ENCODE measurements at places on chromosomes 7 and 10. TPM values are rescaled to one million over a fixed set of nuclear protein-coding genes. Genes with fewer than 3 reads are reported as not detected.

- DNase-seq, result no peak
These were observed 177.1 kb downstream of the CDK14 start for GRCh38 chr7:90773269-90773668.

The LBX1 gene
- not detected for total RNA-seq

DNA sequence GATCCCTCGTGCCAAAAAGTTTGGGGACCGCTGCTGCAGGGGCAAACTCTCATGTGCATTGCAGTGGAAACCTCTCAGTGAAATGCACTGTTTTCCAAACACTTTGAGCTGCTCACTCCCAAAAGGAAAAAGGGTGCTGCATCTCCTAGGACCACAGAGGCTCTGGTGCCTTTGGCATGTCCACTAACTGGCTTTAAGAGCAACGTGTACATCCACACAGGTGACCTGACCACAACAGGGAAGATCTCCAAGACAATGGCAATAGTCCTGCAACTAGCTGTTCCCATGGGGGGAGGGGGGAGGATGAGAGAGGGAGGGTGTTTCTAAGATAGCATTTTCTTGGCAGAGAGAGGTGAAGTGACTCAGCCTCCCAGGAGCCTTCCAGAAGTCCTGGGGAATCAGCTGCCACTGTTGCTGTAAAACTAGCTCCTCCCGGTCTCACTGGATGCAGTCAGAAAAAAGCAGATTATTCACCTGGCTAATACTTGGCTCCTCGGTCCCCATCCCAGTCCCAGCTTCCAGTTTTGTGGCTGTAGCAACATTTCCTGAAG, 181.7 kb downstream of the HECW1 start:
- DNase-seq, result no peak

GRCh38 chr7:27183682-27184336, 1.2 kb downstream of the HOXA11 start:
- DNase-seq, result peak; percentile 22

DNA sequence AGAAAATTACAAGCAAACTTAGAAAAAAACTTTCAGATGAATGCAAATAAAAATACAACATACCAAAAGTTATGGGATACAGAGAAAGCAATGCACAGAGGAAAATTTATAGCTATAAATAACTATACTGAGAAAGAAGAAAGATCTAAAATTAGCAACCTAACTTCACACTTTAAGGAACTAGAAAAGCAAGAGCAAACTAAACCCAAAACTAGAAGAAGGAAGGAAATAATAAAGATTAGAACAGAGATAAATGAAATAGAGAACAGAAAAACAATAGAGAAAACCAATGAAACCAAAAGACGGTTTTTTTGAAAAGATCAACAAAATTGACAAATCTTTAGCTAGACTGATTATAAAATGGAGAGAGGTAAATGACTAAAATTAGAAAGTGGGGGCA, 9.6 kb upstream of the STRA8 start:
- no peak for DNase-seq

- DNase-seq, result no peak
These were observed 441 bp upstream of the VENTX start for GRCh38 chr10:133237241-133237587.

GRCh38 chr10:69912589-69912988, 110.9 kb downstream of the COL13A1 start:
- no peak for DNase-seq

The NXPH1 gene
- total RNA-seq, result not detected

DNA sequence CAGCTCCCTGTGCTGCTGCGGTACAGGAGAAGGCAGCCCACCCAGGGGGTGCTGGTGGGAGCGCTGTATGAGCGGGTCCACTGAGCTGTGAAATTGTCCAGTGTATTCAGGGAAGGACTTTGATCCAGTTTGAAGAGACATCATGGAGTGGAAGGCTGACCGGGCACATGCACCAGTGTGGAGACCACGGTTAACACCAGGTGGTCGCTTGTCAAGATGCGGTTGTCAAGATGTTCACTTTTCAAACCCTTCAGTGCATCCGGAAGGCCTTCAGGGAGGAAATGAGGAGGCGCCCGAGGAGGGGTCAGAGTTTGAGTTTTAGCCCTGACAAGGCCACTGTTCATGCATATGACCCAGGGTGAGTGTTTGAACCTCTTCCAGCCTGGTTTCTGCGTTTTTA, 6.1 kb downstream of the DOCK1 start:
- DNase-seq, result no peak

DNA sequence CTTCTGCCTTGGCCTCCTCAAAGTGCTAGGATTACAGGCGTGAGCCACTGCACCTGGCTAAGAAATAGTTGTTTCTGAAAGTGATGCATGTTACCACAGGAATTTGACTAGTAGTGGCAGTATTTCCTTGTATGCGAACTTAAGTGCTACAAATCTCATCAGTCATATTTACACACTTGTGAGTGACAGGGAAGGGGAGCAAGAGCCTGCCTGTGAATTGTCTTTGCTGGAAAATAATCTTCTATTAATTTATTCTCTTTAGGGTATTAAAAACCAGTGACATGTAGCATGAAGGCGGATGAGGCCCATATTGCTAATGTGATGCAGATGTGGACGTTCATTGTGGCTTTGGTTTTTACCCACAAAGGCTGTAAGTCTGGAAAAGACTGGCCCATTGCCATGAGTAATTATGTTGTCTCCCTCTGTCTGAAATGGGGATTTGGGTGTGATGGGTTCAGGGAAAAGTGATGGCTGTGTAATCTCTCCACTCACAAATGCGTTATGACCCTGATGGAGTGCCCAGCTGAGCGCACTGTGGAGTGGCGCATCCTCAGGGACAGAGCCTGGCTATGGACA, 97.6 kb downstream of the CCNY start:
- no peak for DNase-seq

DNA sequence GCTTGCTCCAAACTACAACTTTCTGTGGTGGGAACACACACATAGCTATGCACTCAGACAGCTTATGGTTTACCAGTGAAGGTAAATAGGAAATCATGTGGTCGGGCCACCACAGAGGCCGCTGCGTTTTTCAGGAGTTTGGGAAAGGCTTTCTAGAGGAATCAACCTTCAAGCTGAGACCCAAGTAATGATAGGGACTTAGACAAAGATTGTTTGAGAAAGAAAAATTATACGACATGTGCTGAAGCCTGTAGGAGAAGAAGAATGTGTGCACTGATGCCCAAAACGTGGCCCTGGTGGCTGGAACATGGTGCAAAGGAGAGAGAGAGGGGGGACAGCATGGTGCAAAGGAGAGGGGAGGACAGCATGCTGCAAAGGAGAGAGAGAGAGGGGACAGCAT, 61.2 kb upstream of the VIPR2 start:
- no peak for DNase-seq

GRCh38 chr10:79378647-79379511, 31.6 kb downstream of the PPIF start:
- DNase-seq, result peak; percentile 41

DNA sequence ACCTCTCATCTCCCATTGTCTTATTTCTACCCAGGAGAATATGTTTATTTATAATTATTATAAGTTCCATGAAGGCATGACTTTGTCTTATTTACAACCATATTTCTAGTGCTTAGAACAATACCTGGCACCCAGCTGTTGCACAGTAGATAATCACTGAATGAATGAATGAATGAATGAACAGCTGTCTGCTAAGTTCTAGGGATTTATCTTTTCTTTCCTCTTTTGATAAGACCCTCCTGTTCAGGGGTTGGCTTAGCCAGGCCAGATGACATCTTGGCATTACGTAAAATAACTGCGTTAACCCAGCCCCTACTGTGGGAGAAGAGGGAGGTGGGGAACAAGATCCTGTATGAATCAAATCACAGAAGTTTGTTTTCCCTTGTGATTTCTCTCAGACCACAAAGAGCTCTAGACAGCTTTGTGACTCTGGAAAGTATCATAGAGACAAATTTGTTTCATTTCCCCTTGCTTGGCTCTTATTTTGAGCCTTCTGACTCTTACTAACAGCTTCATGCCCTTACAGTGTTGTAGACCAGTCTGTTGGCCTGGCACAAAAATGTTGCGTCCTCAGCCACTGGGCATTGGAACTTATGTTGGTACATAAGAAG, 8.4 kb downstream of the ZNF862 start:
- no peak for DNase-seq

GRCh38 chr10:71590781-71591350, 128.7 kb downstream of the C10orf105 start:
- DNase-seq, result no peak

The AIFM2 gene
- 14.5 TPM for total RNA-seq

DNA sequence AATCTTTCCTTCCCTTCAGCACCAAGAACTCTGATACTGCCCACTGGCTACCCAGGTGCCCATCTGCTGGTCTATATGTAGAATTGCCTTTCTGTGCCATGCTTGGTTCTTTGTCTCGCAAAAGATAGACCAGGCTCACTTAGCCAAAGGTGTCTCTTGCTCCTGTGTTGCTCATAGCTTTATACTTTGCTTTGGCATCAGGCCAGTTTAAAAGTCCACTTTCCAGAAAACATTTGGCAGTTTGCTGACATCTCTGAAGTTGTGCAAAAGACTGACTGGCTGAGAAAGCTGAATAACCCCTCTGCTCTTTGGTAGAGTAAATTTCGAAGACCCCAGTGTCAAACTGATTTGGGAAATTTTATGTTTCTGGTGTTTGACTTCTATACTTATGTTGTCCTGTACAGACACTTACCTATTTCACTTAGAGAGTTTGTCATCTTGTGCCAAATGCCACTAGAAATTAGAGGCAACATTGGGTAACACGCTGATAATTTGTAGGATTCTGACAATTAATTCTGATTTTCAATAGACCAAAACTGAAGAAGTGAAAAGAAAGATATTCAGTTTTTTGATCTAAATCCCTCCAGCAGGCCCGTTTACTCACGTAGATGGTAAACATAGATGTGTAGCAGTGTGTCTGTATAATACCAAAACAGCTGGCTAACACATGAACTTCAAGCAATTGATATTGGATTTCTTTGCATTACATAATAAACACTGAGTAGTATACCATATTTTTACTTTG, 91.1 kb downstream of the CPED1 start:
- DNase-seq, result peak; percentile 68

The PALD1 gene
- 1.1 TPM for total RNA-seq

The ARF5 gene
- total RNA-seq, result 51.9 TPM

Measured in left lobe of liver (tissue), 2 donors.